Pulmonary artery endothelial cell (primary cell): ENCODE measurements at places on chromosomes 2 and 18. TPM values are rescaled to one million over a fixed set of nuclear protein-coding genes. Genes with fewer than 3 reads are reported as not detected.

CYP26B1 gene
- 0.13 and 0.78 TPM in 2 replicates for total RNA-seq

ANKRD30B gene
- not detected in 2 replicates for total RNA-seq

CCDC150 gene
- 4.6 and 8.1 TPM in 2 replicates for total RNA-seq

SRD5A2 gene
- not detected in 2 replicates for total RNA-seq
